ENCODE measurements at places on chromosomes 3 and 15.

- no peak for DNase-seq
Observed at GRCh38 chr3:175732017-175732416, 872.9 kb downstream of the NAALADL2 start.

- DNase-seq, result no peak
Observed at GRCh38 chr3:78644847-78645246, 1123.0 kb downstream of the ROBO1 start.

DNA sequence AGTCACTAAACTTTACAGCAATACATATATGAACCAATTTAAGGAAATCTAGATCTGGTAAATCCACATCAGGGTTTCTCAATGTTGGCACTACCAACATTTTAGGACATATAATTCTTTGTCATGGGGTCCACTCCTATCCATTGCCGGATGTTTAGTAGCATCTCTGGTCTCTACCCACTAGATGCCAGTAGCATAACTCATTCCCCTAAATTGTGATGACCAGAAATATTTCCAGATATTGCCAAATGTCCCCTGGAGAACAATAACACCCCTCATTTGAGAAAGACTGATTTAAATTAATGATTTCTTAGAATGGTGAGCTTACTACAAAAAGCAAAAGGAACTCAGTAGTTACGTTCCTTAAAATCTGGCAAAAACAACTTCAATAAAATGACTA, 23.1 kb upstream of the ANKRD28 start:
- DNase-seq, result peak; percentile 58

DNA sequence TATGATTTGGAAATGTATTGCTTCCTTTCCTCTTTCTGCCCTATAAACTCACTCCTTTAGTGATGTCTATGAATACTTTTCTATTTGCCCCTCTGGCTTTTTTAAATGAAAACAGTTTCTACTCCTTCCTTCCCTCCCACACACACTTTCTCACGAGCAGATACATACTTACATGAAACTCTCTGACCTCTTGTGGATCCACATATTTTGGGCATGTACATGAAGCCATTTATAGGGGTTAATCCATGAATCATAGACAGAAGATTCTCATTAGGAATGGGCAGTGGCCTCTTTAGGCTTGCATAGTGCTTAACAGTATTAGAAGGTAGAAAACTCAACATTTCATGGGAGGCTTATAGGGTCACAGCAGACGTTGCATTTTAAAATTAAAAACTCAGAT, 24.8 kb downstream of the ANAPC13 start:
- DNase-seq, result peak; percentile 97

GRCh38 chr3:73510334-73510733, 114.4 kb downstream of the PDZRN3 start:
- peak; percentile 49 for DNase-seq

- peak; percentile 78 for DNase-seq
Observed at GRCh38 chr3:72036899-72037298, 252.0 kb upstream of the PROK2 start.

DNA sequence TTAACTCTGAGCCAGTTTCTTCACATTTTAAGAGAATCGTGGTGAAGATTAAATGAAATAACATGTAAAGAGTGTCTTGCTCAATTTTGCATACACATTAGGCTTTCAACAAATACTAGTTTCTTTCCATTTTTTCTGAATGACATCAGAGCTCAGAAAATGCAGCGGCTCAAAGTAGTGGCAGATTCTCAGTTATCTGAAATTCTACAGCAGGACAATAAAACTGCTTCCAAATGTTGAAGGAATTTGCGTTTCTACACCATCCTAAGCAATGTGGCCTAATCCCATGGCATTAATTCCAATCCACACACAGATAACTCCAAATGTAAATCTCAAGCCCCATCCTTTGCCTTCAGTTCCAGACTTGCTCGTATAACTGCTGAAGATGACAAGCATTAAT, 115.8 kb downstream of the PLCH1 start:
- peak; percentile 29 for DNase-seq

- no peak for DNase-seq
Observed at GRCh38 chr3:133475245-133476010, 75.6 kb downstream of the BFSP2 start.

GRCh38 chr15:60406513-60407414, 9.0 kb upstream of the ANXA2 start:
- DNase-seq, result no peak

GRCh38 chr3:18223571-18223970, 201.6 kb downstream of the SATB1 start:
- no peak for DNase-seq

DNA sequence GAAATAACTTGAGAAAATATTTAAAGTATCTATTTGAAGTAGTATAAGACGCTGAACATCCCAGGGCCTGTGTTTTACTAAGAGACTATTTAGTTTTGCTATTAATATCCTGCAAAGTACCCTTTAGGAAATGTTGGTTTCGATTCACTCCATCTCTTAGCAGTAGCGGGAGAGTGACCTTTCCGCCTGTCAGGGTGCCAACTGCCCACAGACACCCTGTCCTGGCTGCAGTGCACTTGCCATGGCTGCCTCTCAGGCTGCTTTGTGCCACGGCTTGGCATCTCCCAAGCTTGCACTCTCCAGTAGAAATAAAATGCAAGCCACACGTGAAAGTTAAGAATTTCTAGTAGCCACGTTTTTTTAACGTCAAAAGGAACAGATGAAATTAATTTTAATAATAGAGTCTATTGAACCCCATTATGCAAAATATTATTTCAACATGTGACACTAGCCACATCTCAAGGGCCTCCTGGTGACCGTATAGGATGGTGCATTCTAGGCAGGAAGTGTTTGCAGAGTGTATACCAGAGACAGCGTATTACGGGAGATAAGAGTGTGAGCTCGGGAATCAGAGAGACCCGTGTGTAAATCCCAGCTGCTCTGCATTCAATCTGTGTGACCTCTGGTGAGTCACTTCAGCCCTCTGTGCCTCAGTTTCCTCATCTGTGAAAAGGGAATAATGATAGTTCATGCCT, 19.8 kb downstream of the ADAMTS9 start:
- DNase-seq, result no peak

DNA sequence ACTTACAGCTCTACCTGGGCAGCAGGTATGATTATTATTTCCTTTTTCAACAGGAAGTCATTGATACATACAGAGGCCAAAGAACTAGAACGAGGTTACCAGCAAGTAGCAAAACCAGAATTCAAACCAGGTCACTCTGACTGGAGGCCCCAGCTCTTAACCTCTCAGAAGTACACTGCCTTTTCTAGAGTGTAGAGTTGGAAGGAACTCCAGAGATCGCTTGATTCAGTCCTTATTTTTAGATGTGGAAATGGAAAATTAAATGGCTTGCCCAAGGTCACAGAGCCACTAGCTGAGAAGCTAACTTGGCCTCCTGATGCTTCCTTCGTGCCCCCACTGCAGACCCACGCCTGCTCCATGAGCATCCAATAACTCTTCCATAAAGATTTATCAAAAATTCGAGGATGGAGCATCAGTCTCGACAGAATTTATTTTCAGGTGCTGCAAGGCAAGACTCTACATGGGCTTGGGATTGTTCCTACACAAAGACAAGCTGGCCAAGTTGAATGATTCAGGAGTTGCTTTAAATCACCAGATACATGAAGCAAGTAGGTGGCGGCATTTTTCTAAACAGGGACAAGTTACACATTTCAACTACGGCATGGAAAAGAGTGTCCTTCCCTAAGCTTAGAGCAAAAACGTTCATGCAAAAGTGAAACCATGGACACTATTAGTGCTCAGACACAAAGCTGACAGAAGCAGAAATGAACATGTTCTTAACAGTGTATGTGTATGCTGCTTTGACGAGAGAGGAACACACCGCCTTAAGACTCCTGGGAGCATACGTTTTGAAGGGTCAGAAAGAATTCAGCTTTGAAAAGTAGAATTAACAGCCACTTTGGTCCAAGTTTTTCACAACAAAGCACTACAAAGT, 235.7 kb downstream of the THRB start:
- DNase-seq, result no peak

- DNase-seq, result no peak
Observed at GRCh38 chr3:44883213-44883955, 9.0 kb downstream of the TGM4 start.

All from fibroblast of skin of scalp (primary cell).